CMK (cell line): ENCODE measurements at places on chromosomes 12 and 14.

- DNase-seq: no peak
Observed at GRCh38 chr12:85626001-85626783, 210.0 kb downstream of the RASSF9 start.

DNA sequence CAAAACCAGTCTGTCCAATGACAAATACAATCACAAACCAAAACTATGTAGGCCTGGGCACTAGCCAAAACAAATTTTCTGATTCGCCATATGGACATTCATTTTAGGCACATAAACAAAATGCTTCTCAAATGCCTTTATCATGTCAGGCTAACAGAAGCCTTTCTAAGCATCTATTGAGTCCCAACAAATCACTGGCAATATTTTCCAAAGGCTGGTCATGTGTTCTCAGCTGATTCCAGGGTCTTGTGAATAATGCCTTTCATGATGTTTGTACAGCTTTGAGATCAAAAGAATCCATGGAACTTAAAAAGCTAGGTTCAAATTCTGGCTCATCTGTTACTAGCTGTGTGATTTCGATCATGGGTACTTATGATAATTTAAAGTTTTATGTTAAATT is 16.1 kb downstream of the FSCB start:
- DNase-seq: no peak

- DNase-seq: no peak
Observed at GRCh38 chr14:60254176-60254575, 5.2 kb downstream of the PPM1A start.

GRCh38 chr12:86290615-86291014 is 34.4 kb upstream of the MGAT4C start:
- no peak for DNase-seq

DNA sequence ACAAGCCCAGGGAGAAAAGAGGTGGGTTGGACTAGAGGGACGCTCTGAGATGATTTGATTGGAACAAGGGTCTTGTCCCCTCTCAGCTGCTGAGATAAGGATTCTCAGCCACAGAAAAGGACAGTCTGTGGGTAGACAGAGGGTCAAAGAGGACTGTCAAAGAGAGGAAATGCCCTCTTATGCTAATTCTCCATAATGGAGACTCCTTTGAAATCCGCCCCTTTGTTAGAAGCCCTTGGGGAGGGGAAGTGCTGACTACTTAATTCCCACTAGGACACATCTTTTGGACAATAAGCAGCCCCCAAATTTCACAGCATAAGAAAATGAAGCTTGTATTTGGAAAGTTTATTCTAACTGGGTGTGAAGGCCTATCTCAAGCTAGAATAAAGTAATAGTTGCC is 176.6 kb downstream of the KTN1 start:
- no peak for DNase-seq

- no peak for DNase-seq
Observed at GRCh38 chr14:24115422-24116127, 826 bp upstream of the NRL start.

- no peak for DNase-seq
Observed at GRCh38 chr12:89701606-89702206, 6.9 kb downstream of the ATP2B1 start.

GRCh38 chr12:47773062-47773857 is at the start of gene SLC48A1:
Gene SLC48A1, plus strand, starts transcription at chr12:47773238. Its CDS starts 67 bp downstream, at chr12:47773305.
- DNase-seq: no peak

DNA sequence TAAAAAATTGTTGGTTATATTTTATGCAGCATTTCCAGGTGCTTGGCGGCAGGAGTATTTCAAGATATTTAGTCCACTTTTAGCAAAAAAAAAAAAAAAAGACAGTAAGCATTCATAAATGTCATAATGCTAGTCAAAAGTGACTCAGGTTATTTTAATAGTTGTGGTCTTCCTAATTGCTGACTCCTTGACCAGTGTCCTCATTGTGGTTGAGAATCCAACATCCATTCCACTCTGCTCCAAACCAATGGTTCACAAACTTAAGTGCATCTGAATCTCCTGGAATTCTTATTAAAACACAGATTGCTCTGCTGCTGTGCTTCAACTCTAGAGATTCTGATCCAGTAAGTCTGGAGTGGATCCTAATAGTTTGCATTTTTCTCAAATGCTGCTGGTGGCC is 71.4 kb downstream of the AKAP6 start:
- no peak for DNase-seq

GRCh38 chr12:65803251-65803650 is 21.0 kb upstream of the HMGA2 start:
- DNase-seq: no peak
